ENCODE measurements at places on chromosomes 7 and 10. TPM values are rescaled to one million over a fixed set of nuclear protein-coding genes. Genes with fewer than 3 reads are reported as not detected.

NPC1L1 gene
- 0.03 TPM for total RNA-seq

CALD1 gene
- total RNA-seq = 69.3 TPM

SPDYE1 gene
- not detected for total RNA-seq

TAC1 gene
- total RNA-seq = not detected

Measured in A549 treated with CORT108297 at 1 μM for 4 hours (cell line).